GM13977 (cell line): ENCODE measurements at places on chromosomes 7 and 10.

- peak; percentile 77 for DNase-seq
Observed at GRCh38 chr7:155371884-155372781, 74.5 kb downstream of the INSIG1 start.

GRCh38 chr10:116039612-116040011 lies 233.4 kb downstream of the GFRA1 start:
- no peak for DNase-seq

- no peak for DNase-seq
Observed at GRCh38 chr10:121327727-121328126, 270.5 kb downstream of the FGFR2 start.

- DNase-seq, result no peak
Observed at GRCh38 chr10:9081961-9082360, 1027.5 kb downstream of the GATA3 start.

GRCh38 chr7:110454713-110455112 lies 636.2 kb upstream of the LRRN3 start:
- DNase-seq, result no peak

- DNase-seq, result no peak
Observed at GRCh38 chr7:81957517-81957916, 187.7 kb upstream of the HGF start.

GRCh38 chr7:22663721-22664120 lies 63.3 kb upstream of the IL6 start:
- DNase-seq, result no peak

DNA sequence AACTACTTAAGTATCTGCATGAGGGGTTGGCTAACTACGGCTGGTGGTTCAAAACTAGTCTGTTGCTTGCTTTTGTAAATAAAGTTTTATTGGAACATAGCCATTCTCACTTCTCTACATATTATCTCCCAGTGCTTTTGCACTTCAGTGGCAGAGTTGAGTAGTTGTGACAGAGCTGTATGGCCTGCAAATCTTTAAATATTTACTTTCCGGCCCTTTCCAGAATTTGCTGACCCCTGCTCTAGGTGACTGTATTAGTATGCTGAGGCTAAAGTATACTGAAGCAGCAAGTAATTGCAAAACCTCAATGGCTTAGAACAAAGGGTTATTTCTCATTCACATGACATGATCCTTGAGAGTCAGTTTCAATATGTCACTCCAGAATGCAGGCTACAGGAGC lies 78.3 kb downstream of the OTUD1 start:
- DNase-seq, result no peak

DNA sequence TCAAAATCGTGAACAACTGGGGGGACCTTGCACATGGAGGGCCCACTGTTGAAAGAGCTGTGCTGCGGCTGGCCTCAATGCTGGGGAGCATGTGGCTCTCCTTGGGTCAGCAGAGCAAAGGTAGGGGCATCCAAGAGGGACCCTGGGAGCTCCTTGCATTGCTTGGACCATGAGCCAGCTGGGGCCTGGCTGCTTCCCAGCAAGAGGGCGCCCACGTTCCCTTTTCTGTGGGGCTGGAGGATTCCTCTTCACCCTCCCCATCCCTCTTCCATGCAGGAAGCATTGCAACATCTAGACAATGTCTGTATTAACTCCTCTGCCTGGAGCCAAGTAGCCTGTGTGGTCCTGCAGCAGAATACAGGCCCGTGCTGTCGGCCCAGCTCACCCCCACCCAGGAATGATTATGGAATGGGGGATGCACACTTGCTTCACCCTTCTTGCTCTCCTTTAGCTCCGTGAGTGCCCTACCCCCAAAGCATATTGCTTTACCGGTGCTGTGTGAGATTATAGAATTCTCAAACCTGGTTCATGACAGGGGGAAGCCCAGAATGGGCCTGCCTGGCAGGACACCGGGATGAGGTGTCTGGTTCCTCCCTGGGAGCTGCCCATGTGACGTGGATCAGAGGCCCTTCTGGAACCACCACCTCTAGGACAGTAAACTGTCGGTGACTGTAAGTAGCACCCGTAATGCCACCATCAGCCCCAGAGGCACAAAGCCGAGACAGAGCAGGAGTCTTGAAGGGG lies 61.9 kb downstream of the SYPL1 start:
- DNase-seq, result no peak

- DNase-seq, result peak; percentile 43
Observed at GRCh38 chr10:91006752-91007346, 86.0 kb upstream of the ANKRD1 start.

GRCh38 chr7:12554872-12555271 lies 15.6 kb upstream of the SCIN start:
- no peak for DNase-seq

- no peak for DNase-seq
Observed at GRCh38 chr7:31069860-31070555, 17.9 kb downstream of the ADCYAP1R1 start.

DNA sequence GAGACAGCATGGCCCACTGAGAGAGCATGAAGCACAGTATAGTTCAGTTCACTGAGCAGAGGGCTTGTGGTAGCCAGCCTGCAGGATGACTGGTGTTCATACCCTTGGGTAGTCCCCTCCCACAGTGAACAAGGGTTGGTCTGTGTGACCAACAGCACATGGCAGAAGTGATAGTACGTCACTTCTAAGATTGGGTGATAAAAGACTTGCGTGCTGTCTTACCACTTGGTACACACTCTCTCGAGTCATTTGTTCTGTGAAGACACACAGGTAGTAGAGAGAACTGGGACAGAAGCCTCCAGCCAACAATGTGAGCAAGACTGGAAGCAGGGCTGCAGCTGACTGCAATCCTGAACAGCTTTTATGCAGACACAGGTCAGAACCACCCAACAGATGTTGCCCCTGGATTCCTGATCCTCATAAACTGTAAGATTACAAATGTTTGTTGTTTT lies 14.6 kb downstream of the EPC1 start:
- peak; percentile 63 for DNase-seq

GRCh38 chr7:14521183-14521582 lies 381.4 kb downstream of the DGKB start:
- DNase-seq, result no peak

GRCh38 chr10:63337455-63338251 lies 128.1 kb downstream of the JMJD1C start:
- no peak for DNase-seq

GRCh38 chr7:36151921-36152755 lies 916 bp upstream of the EEPD1 start:
- DNase-seq, result no peak

DNA sequence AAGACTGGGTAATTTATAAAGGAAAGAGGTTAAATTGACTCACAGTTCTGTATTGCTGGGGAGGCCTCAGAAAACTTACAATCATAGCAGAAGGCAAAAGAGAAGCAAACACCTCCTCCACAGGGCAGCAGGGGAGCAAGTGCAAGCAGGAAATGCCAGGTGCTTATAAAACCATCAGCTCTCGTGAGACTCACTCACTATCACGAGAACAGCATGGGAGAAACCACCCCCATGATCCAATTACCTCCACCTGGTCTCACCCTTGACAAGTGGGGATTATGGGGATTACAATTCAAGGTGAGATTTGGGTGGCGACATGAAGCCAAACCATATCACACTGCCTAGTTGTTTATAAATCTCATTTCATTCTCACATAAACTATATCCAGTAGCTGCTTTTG lies 28.0 kb upstream of the CPN1 start:
- no peak for DNase-seq

- no peak for DNase-seq
Observed at GRCh38 chr7:73433924-73434700, 534 bp downstream of the FZD9 start.

DNA sequence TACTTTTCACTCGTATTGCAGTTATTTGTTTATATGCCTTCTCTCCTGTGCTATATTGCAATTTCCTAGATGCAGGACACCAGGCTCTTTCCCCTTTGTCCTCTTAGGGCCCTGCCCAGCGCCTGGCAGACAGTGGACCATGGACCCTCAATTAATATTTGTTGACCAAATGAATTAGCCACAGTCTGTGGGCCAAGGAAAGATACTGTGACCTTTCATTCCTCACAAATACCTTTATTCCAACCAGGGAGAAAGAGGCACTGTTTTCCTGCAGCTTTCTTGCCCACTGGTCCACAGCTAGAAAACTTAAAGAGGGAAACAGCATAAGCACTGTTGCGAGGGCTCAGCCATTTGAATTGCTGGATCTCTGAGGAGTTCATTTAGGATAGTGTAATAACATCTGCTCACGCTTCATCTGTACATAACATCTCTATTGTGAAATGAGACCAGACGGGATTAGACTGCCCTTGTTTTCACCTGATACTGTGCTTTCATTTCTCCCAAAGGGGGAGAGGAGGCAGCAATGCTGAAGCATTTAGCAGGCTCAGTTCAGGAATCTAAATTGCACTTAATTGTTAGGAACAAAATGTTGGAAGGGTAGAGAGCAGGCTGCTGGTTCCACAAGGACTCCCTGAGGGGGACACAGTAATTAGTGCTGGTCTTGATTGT lies 46.7 kb downstream of the TNS3 start:
- no peak for DNase-seq

GRCh38 chr10:44828508-44829142 lies 82.5 kb upstream of the TMEM72 start:
- DNase-seq, result no peak

- DNase-seq, result no peak
Observed at GRCh38 chr10:17410907-17411306, 43.5 kb downstream of the ST8SIA6 start.

- peak; percentile 54 for DNase-seq
Observed at GRCh38 chr10:62632071-62632809, 172.3 kb upstream of the ADO start.

DNA sequence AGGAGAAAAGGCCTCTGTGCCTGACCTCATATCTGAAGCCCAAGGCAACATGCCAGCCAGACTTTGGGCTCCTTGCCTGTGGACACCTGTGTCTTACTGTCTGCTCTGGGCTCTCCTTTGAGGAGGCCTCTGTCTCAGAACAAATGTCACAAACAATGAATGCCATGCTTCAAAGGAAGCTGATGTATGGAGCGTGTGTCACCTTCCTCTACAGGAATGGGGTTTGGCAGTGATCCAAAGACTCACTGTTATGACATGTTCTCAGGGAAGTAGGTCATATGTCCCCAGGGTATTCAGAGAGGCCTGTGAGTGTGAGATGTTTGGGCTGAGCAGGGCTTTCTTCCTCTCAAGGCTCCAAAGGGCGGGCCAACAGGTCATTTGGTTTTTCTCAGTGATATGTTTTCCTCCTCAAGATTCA lies 38.4 kb downstream of the PTPRE start:
- DNase-seq, result no peak

DNA sequence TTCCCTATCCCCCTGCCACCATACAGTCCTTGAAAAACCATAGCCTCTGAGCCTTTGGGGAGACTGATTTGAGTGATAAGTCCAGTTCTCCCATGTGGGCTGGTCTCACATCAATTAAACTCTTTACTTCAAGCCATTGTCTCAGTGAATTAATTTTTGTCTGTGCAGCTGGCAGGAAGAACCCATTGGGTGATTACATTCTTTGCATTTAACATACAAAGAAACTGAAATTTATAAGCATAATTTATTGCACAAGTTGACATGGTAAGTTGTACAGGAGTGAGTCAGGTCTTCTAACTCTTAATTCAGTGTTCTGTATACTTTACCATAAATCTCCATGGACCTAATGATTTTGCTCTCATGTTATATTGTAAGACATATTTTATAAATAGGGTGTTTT lies 1613.0 kb upstream of the LRRTM3 start:
- no peak for DNase-seq

DNA sequence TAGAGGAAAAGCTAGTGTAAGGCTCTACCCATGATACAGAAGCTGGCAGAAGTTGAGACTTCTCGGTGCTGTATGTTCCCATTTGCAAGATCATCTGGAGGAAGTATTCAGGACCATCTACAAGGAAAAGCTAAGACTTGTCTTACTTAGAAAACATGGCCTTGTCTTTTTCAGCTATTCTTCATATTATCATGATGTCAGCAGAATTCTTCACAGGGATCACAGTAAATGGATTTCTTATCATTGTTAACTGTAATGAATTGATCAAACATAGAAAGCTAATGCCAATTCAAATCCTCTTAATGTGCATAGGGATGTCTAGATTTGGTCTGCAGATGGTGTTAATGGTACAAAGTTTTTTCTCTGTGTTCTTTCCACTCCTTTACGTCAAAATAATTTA lies 79.6 kb upstream of the SCIN start:
- no peak for DNase-seq

DNA sequence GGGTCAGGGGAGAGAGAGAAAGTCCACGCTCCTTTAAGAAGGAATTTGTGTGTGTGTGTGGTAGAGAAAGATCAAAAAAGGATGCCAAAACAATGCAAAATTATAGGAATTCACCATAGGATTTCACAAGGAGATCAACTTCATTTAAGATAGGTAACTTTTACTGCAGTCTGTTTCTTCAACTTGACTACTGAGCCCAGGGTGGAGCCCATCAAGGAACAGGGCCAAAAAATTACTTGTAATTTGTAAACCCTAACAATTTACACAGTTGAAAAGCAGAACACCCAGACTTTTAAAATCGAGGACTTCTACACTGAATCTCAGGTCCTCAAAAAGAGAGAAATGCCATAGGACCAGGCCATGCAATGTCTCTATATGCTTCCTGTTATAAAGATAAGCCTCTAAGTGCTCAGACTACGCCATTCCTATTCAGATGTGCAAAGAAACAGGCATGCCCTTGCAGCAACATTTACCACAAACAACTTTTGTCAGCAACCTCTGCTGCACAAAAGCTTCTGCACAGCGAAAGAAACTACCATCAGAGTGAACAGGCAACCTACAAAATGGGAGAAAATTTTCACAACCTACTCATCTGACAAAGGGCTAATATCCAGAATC lies 10.6 kb upstream of the GIMAP4 start:
- no peak for DNase-seq

DNA sequence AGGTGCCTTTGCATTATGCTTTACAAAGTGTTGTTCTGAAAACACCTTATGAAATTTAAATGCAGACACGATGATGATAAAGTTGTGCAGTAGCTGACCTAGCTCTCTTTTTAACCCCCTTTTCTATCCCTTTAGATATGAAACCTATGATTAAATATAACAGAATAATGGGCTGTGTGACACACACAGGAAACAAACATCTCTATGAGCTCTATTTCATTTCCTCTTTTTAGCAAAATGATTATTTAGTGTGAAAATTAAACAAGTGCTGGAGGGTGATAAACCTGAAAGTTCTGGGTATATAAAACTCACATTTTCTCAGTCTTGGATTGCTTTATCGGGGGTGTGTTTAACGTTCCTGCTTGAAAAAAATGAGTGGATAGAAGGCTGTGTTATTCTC lies 1310.5 kb upstream of the CELF2 start:
- DNase-seq, result no peak
